ENCODE measurements at places on chromosomes 7 and 10.

DNA sequence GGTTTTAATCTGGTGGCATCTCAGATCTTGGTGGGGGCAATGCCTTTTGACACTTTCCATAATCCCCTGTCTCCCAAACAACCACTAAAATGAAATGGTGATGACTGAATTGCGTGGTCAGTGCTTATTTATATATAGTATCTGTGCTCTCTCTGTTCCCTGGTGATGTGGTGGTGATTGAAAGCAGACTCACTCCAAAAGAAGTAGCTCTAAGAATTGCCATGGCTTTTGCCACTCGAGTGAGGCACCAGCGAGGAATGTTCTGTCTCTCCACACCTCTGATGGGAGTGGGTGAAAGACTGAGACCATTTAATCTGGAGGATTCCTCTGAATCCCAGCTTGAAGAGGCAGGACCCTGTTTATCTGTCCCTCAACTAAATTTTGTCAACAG, 2.8 kb downstream of the DUSP5 start:
- no peak for DNase-seq

- DNase-seq: no peak
Measured at GRCh38 chr10:112756235-112756527, 193.9 kb upstream of the TCF7L2 start.

DNA sequence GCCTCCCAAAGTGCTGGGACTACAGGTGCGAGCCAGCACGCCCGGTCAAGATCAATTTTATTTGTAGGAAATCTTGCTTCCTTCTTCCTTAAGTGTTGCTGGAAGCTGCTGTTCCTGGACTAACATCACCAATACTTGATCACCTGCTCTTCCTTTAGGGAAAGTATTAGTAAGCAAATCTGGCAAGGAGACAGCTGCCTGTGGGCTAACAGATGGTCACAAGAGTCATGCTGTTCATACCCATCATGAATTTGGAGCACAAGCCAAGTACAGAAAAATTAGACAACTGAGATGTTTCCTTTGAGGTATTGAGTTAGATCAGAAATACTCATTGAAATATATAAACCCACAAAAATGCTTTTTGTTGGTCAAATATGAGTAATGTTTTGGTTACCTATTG, 27.9 kb downstream of the BAIAP2L1 start:
- no peak for DNase-seq

GRCh38 chr10:129027906-129028305, 439.1 kb upstream of the MGMT start:
- no peak for DNase-seq

DNA sequence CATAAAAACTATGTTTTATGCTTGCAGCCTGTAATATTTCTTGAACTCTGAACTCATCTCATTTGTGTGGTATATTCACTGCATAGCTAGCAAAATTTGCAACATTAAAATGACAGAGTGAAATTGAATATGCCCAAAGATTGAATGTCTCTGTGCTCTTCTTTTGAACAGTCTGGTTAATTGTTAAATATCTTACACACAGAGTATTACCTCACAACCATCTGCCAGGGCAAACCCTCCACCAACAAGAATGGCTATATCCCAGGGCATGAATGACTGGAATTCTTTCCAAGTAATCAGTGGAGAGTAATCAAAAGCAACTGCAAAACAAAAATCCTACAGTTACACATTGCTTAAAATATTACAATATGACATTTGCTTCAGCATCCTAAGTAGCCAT, 76.9 kb downstream of the SLC13A1 start:
- DNase-seq: no peak

- no peak for DNase-seq
Measured at GRCh38 chr10:60963441-60964256, 19.7 kb upstream of the RHOBTB1 start.

- DNase-seq: no peak
Measured at GRCh38 chr10:61169294-61169693, 225.3 kb upstream of the RHOBTB1 start.

DNA sequence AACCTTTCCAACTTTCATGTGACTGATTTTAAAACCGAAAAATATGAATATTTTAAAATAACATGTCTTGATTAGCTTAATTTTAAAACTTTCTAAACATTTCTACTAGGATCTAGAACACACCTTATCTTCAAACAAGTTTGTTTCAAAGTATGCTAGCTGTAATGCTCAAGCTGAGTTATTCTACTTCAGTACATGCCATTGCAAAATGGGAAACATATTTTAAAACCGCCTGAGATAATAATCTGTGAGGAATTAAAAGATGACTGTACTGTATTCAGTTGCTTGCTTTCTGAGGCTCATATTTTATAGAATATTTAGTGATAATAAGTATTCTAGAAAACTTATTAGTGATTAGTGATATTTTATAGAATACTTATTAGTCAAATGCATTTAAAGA, 99.6 kb downstream of the LMBR1 start:
- DNase-seq: no peak

DNA sequence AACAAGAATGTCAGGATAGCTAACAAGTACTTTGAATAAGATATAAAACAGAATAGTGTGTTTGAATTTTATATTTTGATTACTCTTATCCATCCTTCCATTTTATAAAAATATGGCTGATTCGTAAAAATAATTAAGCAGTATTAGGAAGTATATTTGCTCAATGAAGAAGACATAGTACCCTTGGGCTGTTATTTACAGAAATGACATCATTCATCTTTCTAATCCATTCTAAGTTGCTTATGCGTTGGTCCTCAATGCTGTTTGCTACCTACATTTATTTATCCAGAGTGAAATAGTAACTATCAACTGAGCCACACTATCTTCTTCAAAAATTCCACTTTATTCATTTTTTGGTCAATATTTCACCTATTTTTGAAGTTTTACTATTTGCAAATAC, 2.1 kb upstream of the ZNF804B start:
- no peak for DNase-seq

GRCh38 chr10:90977162-90977854, 56.4 kb upstream of the ANKRD1 start:
- no peak for DNase-seq

DNA sequence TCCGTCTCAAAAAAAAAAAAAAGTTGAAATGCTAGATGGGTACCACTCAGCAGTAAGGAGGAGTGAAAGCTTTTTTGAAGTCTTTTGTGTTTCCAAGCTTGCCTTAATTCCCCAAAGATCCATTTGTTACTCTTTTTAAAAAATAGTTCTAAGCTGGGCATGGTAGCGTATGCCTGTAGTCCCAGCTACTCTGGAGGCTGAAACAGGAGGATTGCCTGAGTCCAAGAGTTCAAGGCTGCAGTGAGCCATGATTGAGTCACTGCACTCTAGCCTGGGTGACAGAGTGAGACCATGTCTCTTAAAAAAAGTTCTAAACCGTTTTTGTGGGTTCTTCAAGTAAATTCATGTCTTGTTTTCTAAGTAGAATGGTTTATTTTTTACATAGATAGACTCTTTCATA, 5.3 kb downstream of the TBC1D12 start:
- no peak for DNase-seq

DNA sequence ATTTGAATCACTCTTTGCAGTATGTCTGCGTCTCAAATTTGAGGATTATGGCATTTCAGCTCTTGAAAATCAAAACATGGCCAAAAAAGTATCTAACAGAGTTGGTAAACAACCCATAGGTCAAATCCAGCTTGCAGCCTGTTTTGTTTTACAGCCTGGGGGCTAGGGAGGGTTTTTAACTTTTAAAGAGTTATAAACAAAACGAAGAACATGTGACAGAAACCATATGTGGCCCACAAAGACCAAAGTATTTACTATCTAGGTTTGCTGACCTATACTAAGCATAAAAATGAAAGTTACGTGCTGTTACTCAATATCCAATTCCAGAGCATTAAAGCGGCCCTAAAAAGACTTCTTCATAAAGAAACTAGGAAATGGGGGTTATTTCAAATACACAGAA, 55.5 kb upstream of the STARD3NL start:
- no peak for DNase-seq

DNA sequence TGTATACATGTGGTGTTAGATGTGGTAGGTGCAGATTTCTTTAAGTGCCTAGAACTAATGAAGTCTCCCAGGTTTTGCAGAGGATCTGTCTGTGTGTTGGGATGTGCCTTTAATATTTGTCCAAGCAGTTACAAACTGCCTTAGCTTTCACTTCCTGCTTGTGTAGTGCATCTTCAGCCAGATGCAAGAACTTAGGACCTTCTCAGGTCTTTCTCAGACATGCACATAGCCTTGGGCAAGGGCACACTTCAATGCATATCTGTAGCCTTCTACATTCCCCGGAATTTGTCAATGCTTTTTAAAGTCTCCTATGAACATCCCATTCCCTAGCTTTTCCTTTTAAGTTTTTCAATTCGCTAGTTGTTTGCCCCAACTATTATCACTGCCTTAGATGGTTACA, 47.2 kb upstream of the SLC39A12 start:
- DNase-seq: no peak

- no peak for DNase-seq
Measured at GRCh38 chr7:40024048-40024447, 74.0 kb downstream of the CDK13 start.

DNA sequence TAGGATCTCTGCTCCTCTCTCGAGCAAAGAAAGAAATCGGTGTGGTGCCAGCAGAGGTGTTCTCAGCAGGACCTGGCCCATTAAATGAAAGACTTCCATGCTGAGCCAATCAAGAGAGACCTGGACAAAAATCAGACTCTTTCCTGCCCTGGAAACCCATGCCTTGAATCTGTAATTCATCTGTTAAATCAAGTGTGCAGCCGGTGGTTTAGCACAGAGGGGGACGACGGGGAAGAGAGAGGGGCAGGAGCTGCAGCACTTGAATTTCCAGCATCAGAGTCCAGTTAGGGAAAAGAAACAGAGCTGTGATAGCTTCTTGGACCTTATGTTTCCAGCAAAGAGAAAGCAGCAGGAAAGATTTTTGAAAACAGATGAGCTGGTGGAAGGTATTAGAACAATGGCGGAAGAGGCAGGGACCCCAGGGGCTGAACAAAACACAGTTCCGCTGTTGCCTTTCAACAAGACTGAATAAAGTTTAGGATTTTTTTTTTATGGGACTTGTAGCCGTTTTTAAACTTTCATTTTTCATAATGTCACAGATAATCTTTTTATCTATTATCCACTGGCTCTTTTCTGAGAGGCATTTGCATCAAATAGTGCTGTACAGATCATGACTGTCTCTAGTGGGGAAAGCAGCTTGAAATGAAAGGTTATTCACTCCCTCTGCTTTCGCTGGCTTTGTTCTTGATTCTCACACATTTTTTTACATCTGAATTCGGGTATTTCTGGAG, 543.6 kb upstream of the GALNT17 start:
- DNase-seq: no peak

- peak; percentile 13 for DNase-seq
Measured at GRCh38 chr10:31319602-31320549, 860 bp downstream of the ZEB1 start.

DNA sequence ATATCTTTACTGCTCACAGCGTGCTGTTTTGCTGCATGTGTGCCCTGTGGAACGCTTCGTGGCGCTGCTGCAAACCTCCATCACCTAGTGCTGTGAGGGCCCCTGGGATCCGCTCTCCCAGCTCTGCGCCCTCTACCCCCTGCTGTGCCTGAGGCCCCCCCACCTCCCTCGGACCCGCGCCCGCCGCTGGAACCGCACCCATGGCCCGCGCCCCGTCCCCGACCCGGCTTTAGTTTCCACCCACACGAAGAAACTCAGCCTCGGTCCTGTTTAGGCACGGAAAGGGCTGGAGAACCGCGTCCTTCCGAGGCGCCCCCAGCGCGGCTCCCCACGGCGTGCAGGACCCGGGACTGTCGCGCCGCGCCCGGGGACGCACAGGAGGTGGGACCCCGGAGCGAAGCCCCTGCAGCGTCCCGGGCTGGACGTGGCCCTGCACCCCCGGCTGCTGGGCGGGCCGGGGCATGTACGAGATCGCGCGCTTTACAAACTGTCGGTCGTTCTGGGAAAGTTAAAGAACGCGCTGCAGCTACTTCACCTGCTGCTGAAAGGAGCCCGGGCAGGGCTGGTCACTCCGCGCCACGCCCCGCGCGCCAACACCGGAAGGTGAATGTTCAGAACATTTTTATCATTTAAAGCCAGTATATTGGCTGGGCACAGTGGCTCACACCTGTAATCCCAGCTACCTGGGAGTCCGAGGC, 54.3 kb downstream of the BMS1 start:
- DNase-seq: no peak

DNA sequence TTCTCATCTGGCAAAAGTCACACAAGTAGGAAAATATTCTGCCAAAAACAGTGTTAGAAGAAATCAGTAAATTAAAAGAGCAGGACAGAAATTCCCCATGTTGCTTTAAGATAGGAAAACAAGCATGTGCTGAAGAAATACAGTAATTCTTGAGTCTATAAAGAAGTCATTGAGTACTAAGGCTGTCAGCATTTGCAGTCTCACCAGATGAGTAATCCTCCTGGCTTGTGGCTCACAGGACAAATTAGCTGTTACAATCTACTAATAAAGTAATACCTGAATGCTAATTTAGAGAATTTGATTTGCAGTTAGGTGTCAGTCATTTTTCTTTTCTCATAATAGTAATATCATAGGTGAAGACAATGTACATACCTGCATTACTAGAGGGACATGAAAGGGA, 1158.9 kb upstream of the CELF2 start:
- no peak for DNase-seq

GRCh38 chr10:80686734-80687475, 149.2 kb downstream of the SH2D4B start:
- no peak for DNase-seq

DNA sequence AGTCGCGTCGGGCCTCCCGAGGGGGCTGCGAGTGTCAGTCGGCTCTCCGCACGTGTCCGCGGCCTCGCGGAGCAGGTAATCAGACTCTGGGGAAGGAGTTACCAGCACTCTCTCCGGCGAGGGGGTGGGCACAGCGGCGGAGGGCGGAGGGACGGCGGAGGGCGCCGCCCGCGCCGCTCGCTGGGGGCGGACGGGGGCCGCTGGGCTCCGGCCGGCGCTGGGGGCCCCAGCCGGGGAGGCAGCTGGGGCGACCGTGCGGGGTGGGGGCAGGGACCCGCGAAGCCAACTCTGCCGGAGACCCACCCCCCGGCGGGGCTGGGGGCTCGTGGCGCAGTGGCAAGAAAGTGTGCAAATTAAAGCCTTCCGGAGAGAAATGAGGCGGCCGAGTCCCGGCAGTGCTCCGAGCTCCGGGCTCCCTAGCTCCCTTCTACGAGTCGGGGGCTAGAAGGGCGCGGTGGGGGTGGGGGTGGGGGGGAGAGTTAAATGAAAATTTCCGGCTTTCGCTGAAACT, at the start of gene CDK6:
Gene CDK6, minus strand, starts transcription at position 85 of the 511 bp plus-strand sequence. CDS start 3,250 bp downstream, outside the sequence.
- DNase-seq: peak; percentile 58

- DNase-seq: no peak
Measured at GRCh38 chr10:50635286-50635685, 11.5 kb upstream of the SGMS1 start.

GRCh38 chr7:44306606-44307005, 18.8 kb downstream of the CAMK2B start:
- DNase-seq: no peak

DNA sequence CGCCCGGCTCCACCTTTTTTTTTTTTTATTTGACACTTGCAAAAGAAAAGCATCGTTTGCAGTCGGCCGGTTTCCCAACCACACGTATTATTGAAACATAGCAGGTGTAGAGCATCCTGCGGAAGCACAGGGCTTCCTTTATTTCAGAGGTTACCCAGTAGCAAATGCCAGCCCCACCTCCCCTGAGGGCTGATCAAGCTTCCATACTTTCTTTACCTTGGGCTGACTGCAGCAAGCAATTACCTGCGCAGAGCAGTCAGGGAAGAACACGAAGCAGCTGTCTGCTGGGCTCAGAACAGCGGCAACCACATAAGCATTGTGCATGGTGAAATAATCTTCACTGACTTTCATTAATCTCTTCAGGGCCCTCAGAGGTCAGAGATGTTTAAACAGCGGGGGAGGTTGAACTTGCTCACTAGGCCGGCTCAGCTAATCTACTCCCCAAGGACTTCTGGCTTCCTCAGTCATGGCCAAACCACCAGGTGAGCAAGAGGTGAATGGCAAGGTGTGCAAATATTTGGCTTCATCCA, 784.7 kb upstream of the AUTS2 start:
- DNase-seq: no peak

All from stimulated activated CD4-positive, alpha-beta T cell treated with anti-CD3 and anti-CD28 coated beads, Interleukin-15, amount 100 ng/mL, for 1 hour (primary cell).